Right cardiac atrium (tissue), 5 donors: ENCODE measurements at places on chromosomes 16 and 17. TPM values are rescaled to one million over a fixed set of nuclear protein-coding genes. Genes with fewer than 3 reads are reported as not detected.

KRTAP4-5 gene
- total RNA-seq, result not detected

ITGA3 gene
- 30.6 TPM for total RNA-seq

BCO1 gene
- not detected for total RNA-seq

TMEM186 gene
- total RNA-seq, result 12.8 TPM

PABPN1L gene
- total RNA-seq, result not detected

RNF43 gene
- 2.0 TPM for total RNA-seq

CCL3 gene
- 2.3 TPM for total RNA-seq

KIF2B gene
- not detected for total RNA-seq

ITPRIPL2 gene
- 21.4 TPM for total RNA-seq

SHISA9 gene
- 0.47 TPM for total RNA-seq

PERCC1 gene
- not detected for total RNA-seq
